ENCODE measurements at places on chromosomes 7 and 10.
A peak's percentile ranks its signal among the peaks of the same experiment; 100 is the strongest.

GRCh38 chr10:7689591-7689990 is 13.5 kb upstream of the ITIH2 start:
- DNase-seq, result no peak

DNA sequence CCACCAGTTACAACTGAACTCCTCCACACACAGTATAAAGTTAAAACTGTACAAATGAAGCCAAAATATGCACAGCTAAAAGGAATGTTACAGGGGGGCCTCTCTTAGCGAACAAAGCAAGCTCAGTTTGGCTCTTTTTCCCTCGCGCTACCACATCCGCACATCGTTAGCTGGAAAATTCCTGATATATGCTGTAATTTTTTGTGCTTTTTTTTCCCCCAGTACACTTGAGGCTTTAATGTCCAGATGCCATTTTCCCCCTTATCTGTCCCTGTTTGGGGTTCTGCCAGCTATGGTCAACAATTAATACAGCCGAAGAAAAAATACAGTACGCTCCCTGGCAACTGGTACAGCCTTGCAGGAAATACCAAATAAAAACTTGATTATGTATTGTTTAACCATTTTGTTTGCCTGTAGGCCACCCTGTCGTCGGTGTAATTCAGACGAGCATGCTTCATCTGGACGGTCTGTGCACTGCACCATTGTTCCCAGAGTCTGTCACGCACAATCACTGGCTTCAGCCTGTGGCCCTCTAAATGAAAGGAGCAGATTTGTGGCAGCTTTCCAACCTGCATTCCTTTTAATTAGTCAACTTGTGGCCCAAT is 108.1 kb upstream of the FAM133B start:
- no peak for DNase-seq

DNA sequence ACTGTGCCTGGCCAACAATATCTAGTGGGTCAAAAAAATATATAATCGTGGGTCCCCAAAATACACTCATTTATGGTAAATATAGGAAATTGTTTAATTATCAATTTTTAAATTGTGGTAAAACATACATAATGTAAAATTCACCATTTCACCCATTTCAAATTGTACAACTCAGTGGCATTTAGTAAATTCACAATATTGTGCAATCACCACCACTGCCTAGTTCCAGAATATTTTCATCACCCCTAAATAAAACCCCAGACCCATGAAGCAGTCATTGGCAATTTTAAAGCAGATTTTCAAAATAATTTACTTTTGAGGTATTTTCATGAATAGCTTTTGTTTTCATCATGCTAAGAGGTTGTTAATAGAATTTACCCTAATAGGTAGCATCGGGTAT is 10.2 kb downstream of the BLNK start:
- no peak for DNase-seq

GRCh38 chr10:103127241-103127640 is 65.8 kb downstream of the NT5C2 start:
- DNase-seq, result no peak

GRCh38 chr7:138842111-138842510 is 44.1 kb upstream of the ATP6V0A4 start:
- DNase-seq, result no peak

DNA sequence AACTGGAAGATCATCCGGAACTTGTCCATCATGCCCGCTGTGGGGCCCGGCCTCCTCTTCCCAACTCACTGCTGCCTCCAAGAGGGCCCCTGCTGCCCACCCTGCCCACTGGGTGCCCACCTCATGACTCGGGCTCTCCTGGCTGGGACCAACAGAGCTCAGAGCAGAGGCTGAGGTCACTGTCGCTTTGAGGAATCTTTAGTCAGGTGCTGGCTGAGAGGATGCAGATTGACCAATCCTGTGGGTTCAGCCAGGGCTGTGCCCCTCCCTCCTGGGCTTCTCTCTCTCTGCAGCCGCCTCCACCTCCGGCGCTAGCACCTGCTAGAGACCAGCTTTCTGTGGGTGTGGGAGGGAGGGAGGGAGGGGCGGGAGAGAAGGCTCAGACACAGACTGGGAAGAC is at the start of gene CALHM1:
CALHM1 (minus strand) TSS at position 181 of the 400 bp plus-strand sequence; CDS start at position 32, 149 bp downstream.
- DNase-seq, result no peak

DNA sequence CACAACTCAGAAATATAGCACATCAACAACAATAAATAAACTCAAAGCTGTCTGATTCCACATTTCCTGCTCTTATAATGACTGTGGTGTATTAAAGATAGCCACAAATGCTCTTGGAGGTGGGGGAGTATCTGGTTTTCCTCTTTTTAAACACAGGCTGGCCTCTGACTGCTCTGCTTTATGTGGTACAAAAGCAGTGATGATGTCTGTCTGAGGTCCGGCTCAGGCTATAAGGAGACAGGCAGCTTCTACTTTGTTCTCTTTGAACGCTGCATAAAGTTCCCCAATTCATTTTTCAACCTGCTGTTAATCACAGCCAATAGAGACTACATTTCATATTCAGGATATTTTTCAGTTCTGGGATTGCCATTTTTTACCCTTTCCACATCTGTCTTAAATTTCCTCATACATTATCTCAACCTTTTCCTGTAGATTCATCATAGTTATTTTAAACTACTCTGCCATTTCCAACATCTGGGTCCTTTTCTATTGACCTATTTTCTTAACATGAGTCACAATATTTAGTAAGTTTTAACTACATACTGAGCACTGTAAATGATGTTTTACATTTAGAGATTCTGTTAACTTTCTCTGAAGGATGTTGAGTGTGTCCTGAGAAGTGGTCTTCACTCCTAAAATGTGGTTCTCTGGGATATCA is 64.9 kb downstream of the CRPPA start:
- no peak for DNase-seq

DNA sequence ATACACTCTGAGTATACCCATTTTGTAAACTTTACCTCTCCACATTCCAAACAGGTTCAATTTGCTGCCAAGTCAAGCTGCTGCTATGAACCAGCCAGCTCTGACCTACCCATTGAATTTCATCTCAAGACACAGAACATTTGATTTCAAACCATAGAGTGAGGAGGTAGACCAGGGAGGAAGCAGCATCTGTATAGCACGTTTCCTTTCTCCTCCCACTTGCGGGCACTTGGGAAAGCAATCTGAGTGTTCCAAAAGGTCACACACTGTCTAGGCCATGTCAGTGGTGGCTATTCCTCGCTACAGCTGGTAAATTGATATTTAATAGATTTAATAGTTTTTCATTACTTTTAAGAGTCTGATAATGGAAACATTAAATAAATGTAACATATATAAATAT is 147.8 kb upstream of the EEPD1 start:
- no peak for DNase-seq

GRCh38 chr10:113612154-113612553 is 51.7 kb downstream of the NRAP start:
- no peak for DNase-seq

- no peak for DNase-seq
Observed at GRCh38 chr10:130708465-130709070, 572.4 kb downstream of the GLRX3 start.

DNA sequence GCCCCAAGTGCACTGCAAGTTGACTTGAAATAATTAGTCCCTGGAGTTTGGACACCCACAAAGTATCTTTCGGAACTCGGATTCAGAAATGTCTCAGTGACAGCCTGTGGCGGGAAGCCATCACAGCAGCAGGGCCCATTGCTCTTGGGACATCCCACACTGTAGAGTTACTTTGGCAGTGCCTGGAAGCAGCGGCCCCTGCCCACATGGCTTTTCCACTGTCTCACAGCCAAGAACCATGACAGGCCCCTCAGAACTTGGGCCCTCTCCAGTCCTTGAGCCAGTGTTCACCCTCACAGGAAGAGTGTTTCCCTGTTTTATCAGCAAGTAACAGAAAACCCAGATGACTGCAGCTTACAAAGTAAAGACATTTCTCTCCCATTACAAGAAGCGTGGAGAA is 477.0 kb upstream of the GALNT17 start:
- no peak for DNase-seq

- peak; percentile 60 for DNase-seq
Observed at GRCh38 chr7:141701489-141702046, 398 bp downstream of the DENND11 start.

DNA sequence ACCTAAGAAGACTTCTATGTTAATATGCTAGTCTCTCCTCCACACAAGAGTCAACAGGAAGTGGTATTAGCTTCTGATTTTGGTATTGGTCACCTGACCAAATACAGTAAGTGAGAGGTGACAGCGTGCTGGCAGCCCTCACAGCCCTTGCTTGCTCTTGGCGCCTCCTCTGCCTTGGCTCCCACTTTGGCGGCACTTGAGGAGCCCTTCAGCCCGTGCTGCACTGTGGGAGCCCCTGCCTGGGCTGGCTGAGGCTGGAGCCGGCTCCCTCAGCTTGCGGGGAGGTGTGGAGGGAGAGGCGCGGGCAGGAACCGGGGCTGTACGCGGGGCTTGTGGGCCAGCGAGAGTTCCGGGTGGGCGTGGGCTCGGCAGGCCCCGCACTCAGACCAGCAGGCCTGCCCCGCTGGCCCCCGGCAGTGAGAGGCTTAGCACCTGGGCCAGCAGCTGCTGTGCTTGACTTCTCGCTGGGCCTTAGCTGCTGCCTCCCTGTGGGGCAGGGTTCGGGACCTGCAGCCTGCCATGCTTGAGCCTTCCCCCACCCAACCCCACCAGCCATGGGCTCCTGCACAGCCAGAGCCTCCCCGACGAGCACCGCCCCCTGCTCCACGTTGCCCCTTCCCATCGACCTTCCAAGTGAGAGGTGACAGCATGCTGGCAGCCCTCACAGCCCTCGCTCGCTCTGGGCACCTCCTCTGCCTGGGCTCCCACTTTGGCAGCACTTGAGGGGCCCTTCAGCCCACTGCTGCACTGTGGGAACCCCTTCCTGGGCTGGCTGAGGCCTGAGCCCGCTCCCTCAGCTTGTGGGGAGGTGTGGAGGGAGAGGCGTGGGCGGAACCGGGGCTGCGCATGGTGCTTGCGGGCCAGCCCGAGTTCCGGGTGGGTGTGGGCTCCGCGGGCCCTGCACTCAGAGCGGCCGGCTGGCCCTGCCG is 4.2 kb upstream of the ACSL5 start:
- no peak for DNase-seq

- no peak for DNase-seq
Observed at GRCh38 chr10:22029445-22030236, 26.1 kb upstream of the DNAJC1 start.

DNA sequence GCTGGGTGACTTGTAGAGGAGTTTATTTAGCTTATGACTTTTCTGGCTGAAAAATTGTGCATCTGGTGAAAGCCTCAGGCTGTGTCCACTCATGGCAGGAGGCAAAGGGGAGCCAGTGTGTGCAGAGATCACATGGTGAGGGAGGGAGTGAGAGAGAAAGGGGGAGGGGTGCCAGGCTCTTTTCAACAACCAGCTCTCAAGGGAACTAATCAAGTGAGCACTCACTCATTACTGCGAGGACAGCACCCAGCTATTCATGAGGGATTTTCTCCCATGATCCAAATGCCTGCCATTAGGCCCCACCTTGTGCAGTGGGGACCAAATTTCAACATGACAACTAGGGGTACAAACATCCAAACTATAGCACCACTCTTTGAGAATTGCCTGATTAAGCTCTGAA is 590.2 kb downstream of the MAGI2 start:
- no peak for DNase-seq
